ENCODE measurements at places on chromosomes 5 and 9.

- no peak for DNase-seq
Measured at GRCh38 chr9:7935681-7936080, 136.1 kb upstream of the DMAC1 start.

DNA sequence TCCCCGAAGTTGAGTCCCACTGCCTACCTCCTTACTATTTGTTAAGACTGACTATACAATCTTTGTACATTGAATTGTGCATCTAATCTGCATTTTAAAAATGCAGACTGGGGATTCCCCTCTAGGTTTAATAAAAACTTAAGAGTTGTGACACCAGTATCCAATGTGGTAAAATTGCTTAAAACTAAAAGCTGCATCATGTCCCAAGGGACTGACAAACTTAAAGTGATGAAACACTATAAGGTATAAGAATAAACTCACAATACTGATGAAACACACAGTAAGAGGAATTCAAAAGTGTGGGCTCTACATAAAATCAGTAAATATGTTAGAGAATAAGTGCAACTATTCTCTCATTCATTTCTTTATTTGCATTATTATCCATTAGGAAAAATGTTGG, 1905.1 kb downstream of the MAT2B start:
- no peak for DNase-seq

DNA sequence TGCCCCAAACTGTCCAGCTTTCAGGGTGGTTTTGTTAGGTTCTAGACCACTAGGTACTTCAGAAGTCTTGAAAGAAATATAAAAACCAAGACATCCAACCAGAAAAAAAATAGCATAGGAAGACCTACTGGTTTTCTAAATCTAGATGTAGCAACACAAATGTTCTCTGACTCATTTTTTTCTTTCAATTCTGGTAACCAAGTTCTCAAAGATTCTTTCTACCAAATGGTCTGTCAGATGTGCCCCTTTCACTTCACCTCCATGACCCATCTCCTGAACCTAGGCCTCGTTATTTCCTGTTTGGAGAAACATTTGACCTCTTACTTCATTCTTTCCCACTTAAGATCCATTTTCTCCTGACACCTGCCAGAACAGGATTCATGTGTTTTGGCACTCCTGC, 355.3 kb downstream of the KIAA0825 start:
- no peak for DNase-seq

- no peak for DNase-seq
Measured at GRCh38 chr5:171032435-171032973, 170.7 kb downstream of the RANBP17 start.

DNA sequence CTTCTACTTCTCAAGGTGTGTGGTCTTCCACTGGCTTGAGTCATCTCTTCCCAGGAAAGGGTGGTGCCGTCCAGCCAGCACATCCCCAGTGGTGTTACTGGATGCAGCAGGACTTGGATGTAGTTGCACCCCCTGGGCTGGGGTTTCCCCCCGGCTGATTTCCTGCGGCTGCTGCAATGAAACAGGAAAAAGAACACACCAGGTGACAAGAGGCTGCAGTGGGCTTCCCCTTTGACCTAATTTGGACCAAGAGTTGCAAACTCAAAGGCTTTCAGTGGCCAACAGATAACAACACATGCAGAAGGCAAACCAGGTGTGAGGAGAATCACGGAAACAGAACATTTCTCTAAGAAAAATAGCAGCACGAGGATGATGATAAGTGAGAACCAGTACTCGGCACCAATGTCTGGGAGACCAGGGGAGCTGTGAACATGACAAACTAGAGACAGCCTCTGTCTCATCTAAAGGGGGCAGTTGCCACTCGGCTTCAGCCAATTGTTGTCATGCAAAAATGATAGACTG, 83.7 kb downstream of the PDE6A start:
- DNase-seq = no peak

- no peak for DNase-seq
Measured at GRCh38 chr5:142115937-142116614, 7.5 kb downstream of the NDFIP1 start.

DNA sequence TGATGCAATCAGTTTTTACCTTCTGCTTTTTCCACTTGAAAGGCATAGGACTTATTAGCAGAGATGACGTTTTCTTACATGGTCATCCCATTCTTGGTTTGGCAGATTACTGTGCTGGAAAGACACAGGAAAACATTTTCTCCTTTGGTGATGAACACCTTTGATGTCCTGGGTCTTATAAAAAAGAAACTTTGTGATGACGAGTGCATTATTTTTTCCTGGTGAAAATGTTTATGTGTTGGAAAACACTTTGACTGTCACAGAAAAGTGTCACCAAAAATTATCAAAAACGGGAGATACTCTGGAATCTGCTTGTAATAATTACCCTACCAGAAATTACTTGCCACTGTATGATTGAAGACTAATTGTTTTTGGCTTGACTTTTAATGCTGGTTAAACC, 2020.9 kb downstream of the MAT2B start:
- DNase-seq = no peak

DNA sequence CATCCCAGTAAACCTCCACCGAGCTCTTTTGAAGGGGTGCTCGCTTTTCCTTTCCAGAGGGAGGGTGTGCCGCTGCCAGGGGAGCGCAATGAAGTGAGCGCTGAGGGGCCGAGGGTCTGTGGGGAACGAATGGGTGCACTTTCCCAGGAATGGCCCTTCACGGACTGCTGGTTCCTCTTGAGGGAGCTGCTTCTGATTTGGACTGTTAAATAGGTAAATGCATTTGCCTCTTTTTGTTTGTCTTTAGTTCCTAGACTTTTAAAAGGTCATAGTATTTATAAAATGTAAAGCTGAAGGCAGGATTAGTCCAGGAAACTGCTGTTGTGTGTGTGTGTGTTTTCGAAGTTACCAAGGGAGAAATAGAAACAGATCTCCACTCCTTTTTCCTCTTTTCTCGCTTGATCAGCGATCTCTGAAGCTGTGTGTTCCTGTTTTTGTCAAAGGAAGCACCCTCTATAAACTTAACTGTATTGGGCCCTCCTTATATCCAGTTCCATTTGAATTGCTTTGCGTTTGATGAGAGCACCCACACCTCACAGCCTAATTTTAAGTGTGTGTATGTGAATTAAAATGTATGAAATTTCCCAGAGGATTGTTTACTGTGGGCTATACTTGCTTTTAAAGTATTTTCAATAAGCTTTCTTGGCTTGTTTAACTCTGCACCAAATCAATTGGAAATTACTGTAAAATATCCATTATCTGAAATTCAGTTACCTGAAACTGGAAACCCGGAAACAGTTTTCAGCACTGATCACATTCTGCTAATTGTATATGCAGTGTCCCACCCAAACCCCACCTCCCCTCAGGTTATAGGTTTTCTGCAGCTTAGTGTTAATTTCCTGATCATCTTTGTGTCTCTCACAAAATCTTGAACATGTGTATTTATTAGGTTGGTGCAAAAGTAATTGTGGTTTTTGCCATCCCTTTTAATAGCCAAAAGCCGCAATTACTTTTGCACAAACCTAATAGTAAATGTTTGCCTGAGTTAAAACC, 966 bp downstream of the SNX2 start:
- peak; percentile 18 for DNase-seq

DNA sequence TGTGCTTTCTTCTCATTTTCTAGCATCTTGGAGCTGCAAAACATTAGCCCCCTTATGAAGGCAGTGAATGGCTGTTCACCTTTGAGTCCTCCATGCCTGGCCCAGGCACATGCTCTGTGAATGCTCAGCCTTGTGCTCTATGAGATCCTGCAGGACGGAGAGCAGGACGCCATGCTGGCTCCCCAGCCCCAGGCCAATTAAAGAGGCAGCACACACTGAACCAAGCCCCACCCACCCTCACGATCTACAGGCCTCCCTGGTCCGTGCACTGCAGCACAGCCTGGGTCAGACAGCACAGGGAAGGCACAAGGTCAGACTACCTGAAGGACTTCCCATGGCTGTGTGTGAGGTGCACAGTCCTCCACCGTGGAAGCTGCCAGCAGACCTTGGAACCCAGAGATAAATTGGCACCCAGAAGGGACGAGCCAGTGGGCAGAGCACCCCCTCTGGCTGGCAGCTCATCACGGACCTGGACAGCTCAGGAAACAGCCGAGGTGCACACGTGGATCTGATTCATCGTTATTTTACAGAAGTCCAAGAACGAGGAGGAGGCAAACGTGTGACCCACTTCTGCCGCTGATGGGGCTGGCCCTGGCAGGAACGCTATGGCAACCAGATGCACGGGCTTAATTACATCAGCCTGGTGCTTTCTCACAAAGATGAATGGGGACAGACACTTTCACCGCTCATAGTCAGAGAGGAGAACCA, 59.5 kb downstream of the OLFM1 start:
- DNase-seq = no peak

- DNase-seq = no peak
Measured at GRCh38 chr9:133355881-133356357, 368 bp downstream of the SURF1 start.

- DNase-seq = no peak
Measured at GRCh38 chr5:134175921-134176510, 734 bp downstream of the SKP1 start.

- no peak for DNase-seq
Measured at GRCh38 chr9:23938908-23939307, 112.9 kb upstream of the ELAVL2 start.

- no peak for DNase-seq
Measured at GRCh38 chr9:76458903-76459693, at the start of gene GCNT1. Gene GCNT1 (plus strand): TSS chr9:76459182. CDS start chr9:76502382, 43,200 bp downstream.

DNA sequence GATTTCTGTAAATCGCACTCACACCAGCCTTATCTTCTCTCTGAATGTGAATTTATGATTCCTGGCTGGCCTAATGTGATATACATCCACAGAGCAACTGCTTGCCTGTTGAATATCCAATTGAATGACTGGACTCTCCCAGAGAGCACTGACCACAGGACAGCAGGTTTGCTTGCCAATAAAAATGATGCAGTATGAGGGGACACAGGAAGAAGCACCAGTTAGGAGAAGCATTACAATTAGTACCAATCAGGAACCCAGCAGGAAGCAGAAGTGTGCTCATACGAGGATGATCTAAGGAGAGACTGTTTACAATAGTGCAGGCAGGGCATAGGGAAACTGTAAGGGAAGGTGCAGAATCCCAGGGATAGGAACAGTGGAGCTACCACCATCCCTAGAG, 127.2 kb upstream of the ZNF366 start:
- DNase-seq = no peak

DNA sequence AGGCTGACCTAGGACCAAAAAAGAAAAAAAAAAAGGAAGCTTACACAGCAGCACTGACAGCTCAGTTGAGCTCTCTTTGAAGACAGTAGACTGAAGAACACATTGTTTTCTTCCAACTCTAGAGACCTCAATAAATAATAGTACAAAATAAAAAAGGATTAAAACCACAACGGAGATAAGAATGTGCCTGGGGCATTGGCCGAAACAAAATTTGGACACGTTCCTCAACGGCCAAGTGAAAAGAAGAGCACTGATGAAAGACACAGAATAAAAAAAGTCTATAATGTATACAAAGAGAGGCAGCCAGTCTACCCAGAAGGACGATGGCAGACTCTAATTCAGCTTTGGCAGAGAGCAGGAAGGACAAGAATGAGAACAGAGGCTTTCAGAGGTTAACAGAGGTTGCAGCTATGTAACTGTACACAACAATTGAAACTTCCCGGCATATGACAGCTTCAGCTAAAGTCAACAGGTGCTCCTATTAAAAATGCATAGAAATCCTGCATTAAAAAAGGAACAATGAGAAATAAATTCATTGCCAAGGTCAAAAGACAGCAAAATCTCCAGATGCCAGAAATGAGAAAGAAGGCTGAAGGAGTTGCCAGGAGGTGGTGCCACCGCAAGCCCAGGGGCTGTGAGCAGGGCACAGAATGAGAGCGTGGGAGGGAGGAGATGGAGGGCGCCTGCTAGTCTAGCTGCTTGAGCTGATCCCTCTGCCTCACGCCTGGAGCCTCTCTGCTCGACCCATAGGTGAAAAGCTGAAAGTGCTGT, 113.9 kb downstream of the DCP2 start:
- DNase-seq = no peak

DNA sequence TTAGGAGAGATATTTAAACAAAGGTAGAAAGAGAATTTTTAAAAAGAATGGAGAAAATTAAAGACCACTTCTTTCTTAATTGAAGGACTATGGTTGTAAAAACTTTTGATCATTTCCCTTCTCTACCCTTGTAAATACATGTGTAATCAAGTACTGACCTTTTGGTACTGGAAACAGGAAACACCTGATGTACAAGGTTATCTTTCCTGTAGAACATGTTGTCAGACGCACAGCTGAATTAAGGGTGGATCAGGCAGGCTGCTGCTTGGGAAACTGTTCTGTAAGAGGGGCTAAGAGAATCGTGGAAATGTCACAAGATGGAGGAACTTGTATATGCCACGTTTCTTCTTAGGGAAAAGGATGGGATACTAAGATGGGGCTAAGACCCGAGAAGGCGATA, 341.6 kb downstream of the ZNF608 start:
- DNase-seq = no peak

DNA sequence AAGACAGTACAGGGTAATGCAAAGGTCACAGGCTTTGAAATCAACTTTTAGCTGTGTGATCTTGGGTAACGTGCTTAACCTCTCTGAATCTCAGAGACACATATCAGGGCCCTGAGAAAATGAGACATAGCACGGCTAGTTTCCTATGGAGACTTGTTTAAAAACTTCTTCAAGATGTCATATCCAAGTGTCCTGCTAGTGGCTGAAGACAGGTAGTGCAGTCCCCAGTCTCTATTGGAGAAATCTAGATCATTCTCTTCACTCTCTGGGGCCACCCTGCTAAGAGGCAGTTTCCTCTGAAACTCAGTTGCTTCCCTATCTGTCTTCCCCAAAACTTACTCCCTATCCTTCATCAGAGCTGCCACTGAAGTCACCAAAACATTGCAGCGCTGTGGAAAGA, 30.3 kb upstream of the GRXCR2 start:
- no peak for DNase-seq

- DNase-seq = no peak
Measured at GRCh38 chr5:149127394-149127955, 13.8 kb upstream of the ABLIM3 start.

GRCh38 chr9:80061096-80061495, 489.3 kb downstream of the TLE4 start:
- no peak for DNase-seq

DNA sequence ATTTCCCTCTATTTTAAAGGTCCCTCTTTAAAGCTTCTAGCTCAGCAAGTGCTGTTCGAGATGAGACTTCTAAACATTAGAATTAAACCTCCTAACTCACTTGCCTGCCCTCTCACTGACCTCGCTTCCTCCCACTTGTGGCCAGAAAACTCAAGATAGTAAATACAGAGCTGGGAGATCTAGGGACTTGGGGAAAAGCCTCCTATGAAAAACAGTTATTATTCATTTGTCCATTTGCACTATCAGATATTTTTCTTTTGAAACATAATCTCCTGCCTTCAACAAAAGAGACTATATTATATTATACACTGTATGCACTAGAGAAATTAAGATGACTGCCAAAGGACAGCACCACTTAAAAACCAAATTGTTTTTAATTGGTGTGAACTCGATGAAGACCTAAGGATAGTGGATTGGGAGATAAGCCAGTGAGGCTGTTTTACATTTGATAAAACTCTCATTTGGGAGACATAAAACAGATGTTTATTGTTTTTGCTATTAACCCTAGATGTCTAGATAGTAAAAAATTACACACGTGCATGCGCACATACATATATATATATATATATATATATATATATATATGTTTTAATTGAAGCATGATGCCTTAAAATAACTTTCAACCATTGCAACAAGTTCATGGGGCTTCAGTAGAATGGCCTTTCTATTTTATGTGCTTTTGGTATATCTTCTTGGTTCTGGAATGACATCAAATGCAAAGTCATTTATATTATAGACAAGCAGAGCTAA, 229.4 kb downstream of the ADAMTSL1 start:
- DNase-seq = no peak

- DNase-seq = no peak
Measured at GRCh38 chr5:62778316-62779009, 199.8 kb downstream of the LRRC70 start.

GRCh38 chr9:134477342-134477925, 151.2 kb downstream of the RXRA start:
- no peak for DNase-seq
